ENCODE measurements at places on chromosomes 7 and 10.

DNA sequence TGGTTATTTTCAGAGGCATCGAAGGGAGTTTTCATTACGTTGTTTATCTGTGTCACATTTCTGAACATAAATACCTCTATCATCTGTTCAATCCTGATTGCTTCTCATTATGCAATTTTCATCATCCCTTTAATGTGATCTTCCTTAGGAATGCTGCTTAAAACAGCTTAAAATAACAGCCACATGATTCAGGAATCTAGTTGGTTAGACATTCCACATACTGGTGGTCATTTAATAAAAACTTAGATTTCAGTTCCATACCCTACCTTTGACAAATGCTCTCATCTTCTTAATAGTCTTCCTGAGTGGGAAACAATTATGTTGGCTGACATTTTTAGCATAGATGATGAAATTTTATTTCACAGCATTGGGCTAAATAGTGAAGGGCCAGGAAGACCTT lies 191.3 kb upstream of the CDCA7L start:
- no peak for DNase-seq

DNA sequence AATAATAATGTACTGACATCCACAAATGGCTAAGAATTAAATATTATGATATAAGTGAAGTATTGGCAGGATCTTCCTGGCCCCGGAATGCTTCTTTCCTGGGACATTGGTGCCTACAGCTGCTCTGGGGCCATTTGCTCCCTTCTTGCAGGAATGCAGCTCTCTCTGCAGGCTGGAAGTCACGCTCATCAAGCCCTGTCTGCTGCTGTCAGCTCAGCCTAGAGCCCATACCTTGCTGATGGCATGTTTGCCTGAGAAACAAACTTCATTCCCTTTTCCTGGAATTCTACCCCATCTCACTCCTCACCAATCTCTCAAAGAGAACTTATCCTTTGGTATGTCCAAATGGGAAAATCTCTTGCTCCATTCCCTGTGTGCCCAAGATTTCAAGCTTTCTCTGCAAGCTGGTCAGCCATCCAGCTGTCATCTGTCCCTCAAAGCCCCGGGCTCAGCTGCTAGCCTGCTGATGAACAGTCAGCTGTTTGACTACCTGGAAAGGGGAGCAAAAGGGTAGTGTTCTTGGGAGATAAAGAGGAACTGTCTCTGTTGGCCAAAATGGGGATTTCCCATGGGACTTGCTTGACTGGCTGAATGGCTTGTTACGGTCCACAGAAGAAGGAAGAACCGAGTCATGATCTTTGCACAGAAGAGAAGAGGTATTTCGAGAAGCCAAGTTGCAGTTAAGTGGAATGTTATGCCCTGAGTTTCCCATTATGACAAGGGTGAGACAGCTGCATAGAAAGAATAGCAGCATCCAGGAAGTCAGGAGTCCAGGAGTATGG lies 12.0 kb upstream of the RASSF4 start:
- no peak for DNase-seq

- peak; percentile 94 for DNase-seq
Measured at GRCh38 chr7:87416682-87417587, 58.5 kb downstream of the ABCB4 start.

GRCh38 chr7:13411151-13411550 lies 578.3 kb downstream of the ETV1 start:
- no peak for DNase-seq
